CD4-positive, alpha-beta T cell treated with Interleukin-4 for 4 hours (primary cell): ENCODE measurements at places on chromosomes 16 and 17.

- no peak for DNase-seq
These were observed 38.8 kb upstream of the ANKFN1 start for GRCh38 chr17:56114469-56114868.

DNA sequence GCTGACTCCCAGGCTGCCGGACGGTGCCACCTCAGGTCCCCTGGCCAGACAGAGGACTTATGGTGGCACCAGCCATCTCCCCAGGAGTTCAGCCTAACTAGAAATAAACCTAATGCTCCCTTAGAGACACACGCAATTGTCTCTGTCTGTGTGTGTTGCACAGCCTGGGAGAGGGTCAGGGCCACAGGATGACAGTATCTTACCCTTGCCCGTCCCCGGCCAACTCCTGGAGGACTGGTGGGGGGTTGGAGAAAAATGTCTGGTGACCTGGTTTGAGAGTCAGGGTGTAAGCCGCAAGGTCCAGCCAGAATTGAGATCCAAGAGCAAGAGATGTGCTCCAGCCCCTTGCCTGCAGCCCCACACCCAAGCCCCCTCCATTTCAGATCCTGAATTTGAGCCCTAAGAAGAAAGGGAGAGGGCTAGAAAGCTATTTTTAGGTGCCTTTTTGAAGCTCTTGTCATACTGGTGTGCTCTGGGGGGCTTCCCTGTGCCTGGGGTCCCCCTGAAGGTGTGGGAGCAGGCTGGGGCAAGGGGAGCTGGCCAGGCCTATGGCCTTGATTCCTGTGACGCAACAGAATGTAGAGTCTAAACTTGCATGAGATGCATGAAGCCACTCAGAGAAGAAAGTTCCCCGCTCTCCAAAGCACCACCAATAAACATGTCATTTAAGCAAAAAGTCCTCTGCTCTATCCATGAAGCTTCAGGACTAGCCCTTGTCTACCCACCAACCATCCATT lies 12.9 kb downstream of the ZNF319 start:
- no peak for DNase-seq

DNA sequence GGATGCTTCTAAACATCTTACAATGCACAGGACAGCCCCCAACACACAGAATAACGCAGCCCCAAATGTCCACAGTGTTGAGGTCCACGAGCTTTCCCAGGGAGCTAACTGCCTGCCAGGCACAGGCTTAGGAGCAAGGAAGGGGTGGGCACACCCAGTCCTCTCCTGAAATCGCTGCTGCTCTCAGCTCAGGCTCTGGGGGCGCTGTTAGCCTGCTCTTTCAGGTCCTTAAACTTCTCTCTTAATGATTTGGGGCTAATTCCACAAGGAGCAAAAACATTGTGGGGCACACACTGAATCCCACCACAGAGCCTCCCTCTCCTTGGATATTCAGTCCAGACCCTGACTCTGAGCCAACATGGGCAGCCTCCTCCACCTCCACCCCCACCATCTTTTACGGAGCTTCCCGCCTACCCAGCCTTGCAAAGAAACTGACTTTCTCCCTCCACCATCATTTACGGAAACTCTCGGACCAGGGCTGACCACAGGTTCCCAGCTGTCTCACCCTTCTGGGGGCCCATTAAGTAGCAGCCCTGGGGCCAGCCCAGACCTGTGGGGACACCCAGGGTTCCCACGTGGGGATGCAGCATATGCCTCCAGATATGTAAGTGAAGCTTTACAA lies 1.1 kb downstream of the CD300H start:
- peak; percentile 20 for DNase-seq

GRCh38 chr16:48912360-48912759 lies 302.4 kb upstream of the N4BP1 start:
- no peak for DNase-seq

DNA sequence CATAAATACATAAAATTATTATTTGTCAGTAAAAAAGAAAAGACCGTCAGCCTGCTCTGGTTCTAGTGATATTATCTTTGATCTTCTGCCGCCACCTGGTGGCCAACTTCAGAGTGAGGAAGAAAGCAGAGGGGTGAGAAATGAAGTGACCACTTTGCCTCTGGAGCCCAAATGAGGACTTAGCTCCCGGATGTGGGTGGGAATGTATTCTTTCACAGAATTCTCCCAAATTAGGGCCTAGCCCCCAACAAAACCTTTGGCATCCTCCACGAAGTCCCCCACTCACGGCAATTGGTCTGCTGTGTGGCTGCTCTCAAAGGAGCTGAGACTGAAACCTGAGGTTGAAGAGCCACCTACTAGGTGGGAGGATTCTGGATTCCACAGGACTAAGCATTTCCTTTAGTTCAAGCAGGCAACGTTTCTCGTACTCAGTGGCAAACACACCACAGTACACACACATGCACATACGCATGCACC lies 4.9 kb upstream of the ZNF267 start:
- peak; percentile 82 for DNase-seq

GRCh38 chr16:80144191-80144590 lies 396.6 kb upstream of the DYNLRB2 start:
- DNase-seq: no peak

DNA sequence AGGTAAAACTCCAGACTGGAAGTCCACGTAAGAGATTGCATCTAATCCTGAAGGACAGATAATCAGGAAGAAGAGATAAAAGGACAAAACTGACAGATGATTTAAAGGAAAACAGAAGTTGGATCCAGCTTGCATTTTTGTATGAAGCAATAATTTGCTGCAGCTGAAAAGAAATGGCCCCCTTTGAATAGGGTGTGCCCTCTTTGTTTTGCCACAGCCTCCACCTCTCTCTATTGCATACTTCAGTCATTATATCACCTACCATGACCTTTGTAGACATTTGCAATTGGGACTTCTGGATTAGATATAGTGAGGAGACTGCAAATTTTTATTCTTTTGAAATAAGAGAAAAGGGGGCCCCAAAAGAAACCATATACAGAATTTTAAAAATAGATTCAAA lies 8.1 kb downstream of the NOG start:
- no peak for DNase-seq

GRCh38 chr17:70144260-70144846 lies 25.0 kb upstream of the KCNJ2 start:
- peak; percentile 16 for DNase-seq

DNA sequence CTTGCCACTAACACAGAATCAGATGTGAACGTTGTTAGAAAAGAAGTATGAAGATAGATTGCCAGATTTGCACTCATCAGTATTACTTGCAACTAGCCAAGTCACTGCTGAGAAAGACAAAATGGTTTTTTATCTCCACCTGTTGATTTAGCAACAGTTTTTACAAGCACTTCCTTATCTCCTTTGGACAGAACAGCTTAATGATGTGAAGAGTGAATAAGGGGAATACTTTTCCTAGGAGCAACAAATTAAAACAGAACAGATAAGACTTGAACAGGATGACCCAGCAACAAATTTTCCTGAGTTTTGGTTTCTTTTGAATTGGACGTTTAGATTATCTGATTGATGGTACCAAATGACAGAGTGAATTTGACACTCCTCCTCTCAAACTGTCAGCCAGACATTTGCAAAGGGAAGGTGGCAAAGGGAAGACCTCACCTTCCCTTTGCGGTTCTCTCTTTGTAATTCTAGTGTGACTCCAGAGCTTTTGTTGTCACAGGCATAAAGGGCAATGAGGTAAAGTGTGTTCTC lies 130.6 kb downstream of the NLK start:
- no peak for DNase-seq

DNA sequence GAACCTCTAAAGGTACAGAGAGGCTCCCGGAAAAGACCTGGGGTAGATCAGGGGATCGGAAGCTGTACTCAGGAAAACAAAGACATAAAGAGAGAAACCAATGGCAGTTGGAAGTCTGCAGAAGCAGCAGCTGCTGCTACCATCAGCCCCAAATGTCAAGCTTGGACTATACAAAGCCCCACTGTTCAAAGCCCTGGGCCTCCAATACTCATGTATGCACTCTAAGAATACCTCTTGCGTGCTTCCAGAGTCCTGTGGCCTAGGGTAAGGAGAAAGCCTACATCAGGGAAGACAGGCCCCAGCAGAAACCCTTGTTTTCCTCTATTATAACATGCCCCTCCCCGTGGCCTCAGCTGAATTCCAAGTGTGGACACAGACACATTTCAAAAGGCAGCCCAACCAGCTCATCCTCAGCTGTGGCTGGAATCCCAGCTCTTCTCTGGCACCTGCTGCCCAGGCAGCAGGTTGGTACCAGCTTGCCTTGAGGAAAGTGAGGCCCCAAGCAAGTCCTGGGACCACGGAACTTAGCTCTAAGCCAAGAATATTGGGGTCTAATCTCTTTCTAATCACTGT lies 19.3 kb upstream of the MTMR4 start:
- DNase-seq: no peak

GRCh38 chr16:72172105-72173034 lies at the start of gene PMFBP1:
Gene PMFBP1, minus strand, starts transcription at chr16:72172155. Its CDS starts 947 bp downstream, at chr16:72171208.
- DNase-seq: peak; percentile 54

- no peak for DNase-seq
These were observed 41.1 kb downstream of the TSC2 start for GRCh38 chr16:2088759-2089358.

GRCh38 chr17:82949984-82950383 lies 110.2 kb upstream of the ZNF750 start:
- DNase-seq: no peak

GRCh38 chr17:17424552-17424951 lies 52.2 kb upstream of the MED9 start:
- no peak for DNase-seq

DNA sequence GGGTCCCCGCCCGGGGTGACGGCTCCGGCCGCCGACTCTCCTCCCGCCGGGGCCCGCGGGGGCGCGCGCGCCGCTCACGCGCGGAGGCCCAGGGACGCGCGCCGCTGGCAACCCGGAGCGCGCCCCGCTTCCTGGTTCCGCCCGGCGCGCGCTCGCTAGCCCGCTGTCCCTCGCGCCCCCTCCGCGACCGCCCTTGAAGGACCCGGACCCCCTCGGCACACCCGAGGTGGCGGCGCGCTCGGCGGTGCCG lies at the start of gene STAT5B:
STAT5B (minus strand) TSS at position 33 of the 250 bp plus-strand sequence. CDS start 44,264 bp downstream, outside the sequence.
- DNase-seq: peak; percentile 50

- no peak for DNase-seq
These were observed 8.3 kb downstream of the FOXJ1 start for GRCh38 chr17:76132574-76133338.

GRCh38 chr16:1712791-1713261 lies 6.8 kb downstream of the MAPK8IP3 start:
- DNase-seq: no peak

DNA sequence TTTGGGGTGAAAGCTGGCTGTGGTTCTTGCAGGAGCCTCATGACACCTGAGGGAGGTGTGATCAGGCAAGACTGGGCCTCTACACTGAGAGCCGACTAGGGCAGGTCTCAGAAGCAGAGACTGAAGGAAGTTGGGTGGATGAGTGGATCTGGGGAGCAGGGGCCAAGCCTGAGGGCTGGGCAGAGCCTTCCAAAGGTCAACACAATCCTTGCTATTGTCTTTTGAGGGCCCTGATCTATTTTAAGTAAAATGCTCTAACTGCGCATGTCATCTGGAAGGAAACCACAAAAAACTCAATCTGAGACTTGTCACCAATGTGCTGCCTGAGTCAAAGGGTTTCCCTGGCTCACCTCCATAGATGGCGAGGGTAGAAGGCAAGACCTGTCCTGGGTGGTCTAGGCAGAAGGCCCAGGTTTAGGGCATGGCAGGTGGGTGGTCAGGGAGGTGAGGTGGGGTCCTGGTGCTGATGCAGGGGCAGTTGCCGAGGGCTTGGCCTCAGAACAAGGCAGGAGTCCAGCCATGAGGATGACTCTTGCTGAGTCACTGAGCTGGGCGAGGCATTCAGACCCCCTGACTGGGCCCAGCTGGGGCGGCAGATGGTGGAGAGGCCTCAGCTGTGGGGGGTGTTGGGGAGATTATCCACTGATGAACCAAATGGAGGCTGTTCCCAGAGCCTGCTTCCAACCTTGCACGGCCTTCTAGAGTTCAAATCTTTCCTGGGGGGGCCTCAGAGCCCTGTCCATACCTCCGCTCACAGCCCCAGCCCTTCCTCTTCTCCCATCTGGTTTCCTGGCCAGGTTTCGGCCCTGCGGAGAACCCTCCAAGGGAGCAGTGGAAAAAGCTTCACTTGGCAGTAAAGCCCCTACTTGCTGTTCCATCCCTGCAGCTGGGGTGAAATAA lies 5.1 kb downstream of the MVP start:
- peak; percentile 58 for DNase-seq

DNA sequence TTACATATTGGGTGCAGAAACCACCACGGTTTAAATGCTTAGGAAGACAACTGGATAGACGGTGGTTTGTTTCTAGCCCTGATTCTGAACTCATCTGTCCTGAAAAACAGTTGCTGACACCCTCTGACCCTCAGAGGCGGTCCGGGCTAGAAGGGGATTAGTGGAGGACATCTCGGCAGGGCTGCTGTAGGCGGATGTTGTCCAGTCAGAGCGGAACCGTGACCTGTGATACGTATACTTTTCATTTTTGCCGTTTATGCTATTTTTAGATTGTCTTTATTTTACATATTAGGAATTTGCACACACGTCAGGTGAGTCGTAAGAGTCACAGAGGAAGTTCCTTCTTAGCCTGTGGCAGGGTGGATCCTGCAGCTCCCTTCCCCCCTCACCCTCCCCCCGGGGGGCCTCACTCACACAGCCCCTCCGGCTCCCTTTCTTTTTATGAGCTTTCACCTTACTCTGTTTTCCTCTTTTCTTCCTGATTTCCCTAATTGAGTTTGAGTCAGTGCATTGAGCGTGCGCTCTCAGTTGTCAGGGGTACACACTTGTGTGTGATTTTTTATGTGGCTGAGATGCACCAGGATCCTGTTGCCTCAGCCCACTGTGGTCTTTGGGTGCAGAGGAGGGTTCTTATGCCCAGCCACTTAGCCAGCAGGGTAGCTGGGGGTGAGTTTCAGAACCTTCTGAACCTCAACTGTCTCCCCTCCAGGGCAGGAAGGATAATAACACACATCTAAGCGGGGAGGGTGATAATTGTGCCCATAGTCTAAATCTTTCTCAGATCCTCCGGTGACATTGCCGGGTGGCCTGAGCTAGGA lies 211.1 kb upstream of the CHMP6 start:
- DNase-seq: peak; percentile 17

- no peak for DNase-seq
These were observed 9.9 kb downstream of the AHSP start for GRCh38 chr16:31537362-31538242.

DNA sequence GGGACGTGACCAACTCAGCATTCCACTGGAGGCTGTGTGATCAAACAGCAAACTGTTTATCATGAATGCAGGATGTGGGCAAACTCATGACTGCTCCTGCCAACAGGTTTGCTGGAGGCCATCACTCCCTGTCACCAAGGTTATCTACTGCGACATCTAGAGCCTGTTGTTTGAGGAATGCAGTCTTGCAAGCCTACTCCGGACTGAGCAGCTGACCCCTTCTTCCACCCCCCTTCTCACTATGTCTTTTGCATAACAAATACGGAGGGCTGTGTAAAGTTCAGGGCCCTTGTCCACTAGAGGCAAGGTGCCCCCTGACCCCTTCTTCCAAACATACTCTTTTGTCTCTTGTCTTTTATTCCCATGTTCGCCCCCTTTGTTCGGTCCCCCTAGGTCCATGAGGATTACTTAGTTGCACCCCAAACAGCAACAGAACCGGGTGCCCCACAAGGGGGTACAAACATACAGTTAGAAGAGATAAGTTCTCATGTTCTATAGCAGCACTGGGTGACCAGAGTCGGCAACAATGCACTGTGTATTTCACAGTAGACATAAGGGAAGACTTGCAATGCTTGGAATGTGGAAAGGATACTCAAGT lies 28.7 kb downstream of the MEAK7 start:
- DNase-seq: no peak
